Activated naive CD4-positive, alpha-beta T cell treated with anti-CD3 and anti-CD28 coated beads, Interleukin-2, amount 50 U/mL, for 16 hours (primary cell): ENCODE measurements at places on chromosomes 5 and 9.

GRCh38 chr5:77046416-77047073 is 16.3 kb downstream of the AGGF1 start:
- DNase-seq = no peak

DNA sequence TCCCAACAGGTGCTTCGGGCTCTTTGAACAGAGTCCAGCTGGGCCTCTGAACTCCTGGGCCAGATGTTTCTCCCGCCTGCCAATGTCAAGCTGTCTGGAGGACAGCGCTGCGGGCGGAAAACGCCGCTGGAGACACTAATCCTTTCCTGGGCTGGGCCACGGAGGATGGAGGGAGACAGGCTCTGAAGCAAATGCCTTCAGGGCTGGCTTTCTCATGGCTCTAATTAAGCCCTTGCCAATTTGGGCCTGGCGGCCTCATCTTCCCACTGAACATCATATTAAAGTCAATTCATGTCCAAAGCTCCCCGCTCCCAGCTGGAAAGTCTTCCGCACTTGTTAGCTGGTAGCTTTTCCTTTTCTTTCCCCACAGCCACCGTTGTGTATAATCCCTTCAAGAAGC is 72.7 kb downstream of the NTNG2 start:
- no peak for DNase-seq

DNA sequence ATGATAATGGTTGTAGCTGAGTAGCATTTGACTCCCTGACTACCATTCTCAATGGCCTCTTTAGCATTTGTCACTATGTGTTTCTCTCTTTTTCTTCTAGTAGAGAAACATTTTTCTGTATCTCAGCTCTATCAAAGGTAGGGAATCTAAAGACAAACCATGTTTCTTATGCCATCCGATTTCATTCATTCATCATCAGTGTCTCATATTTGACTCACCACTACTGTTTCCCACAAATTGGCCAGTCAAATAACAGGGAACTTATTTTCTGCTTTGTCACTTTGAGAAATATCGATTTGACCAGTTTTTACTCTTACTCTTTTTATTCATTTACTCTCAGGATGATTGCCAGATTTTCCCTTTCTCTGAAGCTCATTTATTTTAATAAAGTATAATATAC is 282.3 kb downstream of the TMEM167A start:
- no peak for DNase-seq

GRCh38 chr5:32088214-32088613 is 85.9 kb downstream of the GOLPH3 start:
- no peak for DNase-seq

DNA sequence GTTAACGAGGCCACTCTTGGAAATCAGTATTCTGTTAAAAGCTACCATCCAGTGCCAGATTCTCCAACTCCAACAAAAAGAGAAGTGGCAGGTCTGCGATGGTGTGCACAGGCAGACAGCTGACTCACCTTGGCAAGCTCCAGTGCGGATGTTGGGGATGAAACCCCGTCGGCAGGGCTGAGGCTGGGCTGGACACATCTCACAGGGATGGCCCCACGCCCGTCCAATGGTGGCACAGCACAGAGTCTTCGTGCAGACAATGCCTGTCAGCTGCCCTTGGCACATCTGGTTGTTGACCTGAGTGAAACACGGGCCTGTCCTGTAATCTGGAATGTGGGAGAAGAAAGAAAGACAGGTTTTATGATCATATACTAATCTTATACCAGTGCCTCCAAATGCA is 73.4 kb downstream of the FBN2 start:
- no peak for DNase-seq

- no peak for DNase-seq
Measured at GRCh38 chr5:136924490-136924889, 559.1 kb upstream of the TRPC7 start.

DNA sequence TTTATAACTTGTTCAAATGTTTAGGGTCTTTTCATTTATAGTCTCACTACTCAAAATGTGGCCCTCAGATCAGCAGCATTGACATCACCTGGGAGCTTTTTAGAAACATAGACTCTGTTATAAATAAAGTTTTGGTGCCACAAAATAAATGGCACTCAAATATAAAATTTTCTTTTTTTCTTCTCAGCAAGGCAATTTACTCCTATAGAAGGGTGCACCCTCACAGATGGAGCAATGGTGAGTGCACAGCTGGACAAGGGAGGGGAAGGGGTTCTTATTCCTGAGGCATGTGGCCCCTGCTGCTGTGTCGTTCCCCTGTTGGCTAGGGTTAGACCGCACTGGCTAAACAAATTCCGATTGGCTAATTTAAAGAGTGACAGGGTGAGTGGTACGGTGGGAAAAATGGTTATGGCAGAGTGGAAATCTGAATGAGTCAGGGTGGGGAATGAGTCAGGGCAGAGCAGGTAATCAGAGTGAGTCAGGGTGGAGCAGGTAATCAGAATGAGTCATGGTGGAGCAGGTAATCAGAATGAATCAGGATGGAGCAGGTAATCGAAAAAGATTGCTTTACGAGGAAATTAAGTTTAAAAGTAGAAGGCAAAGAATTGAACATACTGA is 31.8 kb upstream of the C7 start:
- peak; percentile 14 for DNase-seq

GRCh38 chr5:149680810-149681221 is 49.3 kb upstream of the PPARGC1B start:
- no peak for DNase-seq

- DNase-seq = no peak
Measured at GRCh38 chr5:108919591-108920326, 172.1 kb downstream of the FER start.

DNA sequence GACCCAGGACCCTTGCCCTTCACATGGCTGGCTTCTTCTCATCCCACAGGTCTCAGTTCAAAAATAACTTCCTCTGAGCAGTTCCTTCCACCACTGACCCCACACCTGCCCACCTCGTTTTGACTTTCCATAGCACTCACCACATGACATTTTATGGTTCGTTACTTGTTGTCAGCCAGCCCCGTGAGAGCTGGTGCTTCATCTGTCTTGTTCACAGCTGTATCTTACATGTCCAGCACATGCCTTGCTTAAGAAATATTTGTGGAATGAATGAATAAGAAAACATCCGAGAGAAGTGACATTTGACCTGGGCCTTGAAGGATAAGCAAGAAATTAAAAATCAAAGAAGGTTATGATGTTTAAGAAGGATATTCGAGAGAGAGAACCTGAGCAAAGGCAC is 193.9 kb downstream of the RFK start:
- no peak for DNase-seq

- DNase-seq = no peak
Measured at GRCh38 chr5:125484742-125485641, 738.6 kb upstream of the ZNF608 start.
